ENCODE measurements at places on chromosomes 12 and 14.
A peak's percentile ranks its signal among the peaks of the same experiment; 100 is the strongest.

DNA sequence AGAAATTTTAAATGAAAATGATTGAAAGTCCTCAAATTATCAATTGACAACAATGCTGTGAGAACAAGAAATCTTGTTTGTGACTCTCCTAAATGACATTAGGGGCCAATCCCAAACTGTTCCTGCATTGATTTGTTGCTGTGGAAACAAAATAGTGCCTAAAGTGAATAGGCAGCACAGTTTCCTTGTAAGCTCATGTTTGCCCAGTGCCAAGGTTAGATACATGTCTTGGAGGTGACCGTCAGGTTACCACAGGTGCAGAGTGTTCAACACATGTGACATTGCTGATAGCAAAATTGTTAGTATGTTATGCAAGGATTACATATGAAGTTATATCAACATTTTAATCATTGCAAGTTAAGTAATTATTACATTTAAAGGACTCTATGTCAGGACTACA lies 292.6 kb downstream of the ACSS3 start:
- DNase-seq, result no peak

DNA sequence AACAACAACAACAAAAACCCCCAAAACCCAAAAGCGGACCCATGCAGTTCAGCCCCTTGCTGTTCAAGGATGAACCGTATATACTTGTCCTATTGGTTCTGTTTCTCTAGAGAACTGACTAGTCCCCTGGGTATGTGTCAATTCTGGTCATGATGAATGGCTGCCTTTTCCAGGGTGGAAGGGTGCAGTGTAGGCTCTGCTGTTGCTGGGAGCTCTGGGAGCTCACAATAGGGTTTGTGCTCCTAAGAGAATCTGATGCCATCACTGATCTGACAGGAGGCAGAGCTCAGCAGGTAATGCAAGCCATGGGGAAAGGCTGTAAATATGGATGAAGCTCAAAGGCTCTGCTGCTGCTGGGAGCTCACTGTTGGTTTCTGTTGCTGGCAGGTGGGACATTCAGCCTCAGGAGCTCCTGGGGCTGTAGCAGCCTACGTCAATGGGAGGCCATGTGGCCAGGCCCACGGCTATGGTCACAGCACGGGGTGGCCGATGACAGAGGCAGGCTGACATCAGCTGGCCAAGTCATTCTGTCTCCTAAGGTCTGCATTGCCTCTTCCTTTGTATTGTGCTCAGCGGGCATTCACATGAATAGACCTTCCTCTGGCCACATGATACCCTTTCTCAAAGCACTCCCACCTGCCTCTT lies 37.9 kb downstream of the DLK1 start:
- no peak for DNase-seq

- DNase-seq, result no peak
Measured at GRCh38 chr12:2902272-2902880, 11.7 kb downstream of the TULP3 start.

DNA sequence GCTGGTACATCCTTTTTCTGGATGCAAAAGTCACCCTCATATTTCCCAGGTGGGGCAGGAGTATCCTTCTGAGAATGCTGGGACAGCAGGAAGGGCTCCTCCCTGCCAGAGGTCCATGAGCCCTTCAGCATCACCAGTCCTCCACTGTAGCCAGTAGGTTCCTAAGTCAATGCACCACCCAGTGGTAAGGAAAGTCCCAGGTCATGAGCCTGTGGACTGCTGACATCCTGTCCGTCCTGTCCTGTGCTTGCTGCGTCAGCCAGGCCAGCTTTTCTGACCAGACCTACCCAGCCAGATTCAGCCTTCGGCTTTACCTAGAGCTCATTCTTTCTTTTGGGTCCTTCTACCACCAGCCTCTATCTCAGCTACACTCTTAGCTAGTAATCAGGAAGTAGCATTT lies 23.0 kb upstream of the ACTN1 start:
- DNase-seq, result peak; percentile 41

- DNase-seq, result no peak
Measured at GRCh38 chr14:45194964-45195363, 58.0 kb downstream of the MIS18BP1 start.

DNA sequence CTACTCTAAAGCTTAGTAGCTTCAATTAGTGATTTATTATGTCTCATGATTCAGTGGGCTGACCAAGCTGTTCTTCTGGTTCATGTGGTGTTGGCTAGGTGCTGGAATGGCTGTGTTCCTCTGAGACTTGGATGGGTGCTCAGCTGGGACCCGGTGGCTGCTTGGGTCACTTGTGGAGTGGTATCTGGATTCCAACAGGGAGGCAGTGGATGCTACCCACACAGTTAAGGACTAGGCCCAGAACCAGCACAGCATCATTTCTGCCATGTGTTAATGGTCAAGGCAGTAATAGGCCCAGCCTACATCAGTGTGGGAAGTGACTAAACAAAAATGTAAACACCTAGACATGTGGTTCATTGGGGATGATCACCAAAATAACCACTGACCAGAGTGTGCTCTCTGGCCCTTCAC lies 72.2 kb downstream of the FGD4 start:
- no peak for DNase-seq

DNA sequence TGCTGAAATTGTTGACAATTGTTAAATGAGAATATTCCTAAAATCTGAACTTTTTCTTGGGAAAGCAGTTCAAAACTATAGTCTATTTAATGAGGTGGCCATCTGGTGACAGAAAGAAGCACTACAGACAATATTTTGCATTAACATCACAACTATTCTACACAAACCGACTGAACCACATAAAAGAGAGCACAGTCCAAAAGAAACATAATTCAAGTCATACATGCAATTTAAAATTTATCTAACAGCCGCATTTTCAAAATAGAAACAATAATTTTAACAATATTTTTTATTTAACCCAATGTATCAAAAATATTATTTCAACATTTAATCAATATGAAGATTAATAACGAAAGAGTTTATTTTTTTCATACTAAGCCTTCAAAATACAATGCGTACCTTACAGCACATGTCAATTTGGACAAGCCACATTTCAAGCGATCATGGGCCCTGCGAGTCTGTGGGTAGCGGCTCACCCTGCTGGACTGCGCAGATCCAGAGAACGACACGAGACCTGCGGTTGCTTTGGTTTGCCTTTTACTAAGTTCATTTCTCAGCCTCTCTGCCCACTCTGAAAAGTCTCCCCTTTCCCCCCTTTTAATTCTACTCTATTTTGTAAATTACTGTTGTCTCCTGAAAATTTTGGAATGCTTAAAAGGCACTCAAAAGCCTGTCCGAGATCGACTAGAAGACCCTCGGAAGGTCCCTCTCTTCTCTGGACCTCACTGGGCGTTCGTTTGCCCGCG lies 947 bp upstream of the LRRC9 start:
- peak; percentile 55 for DNase-seq

Measured in suppressor macrophage (primary cell).